ENCODE measurements at places on chromosomes 1 and 21.

- no peak for DNase-seq
Observed at GRCh38 chr1:84939151-84939550, 46.1 kb upstream of the LPAR3 start.

GRCh38 chr21:16589006-16589898, 859.5 kb downstream of the USP25 start:
- no peak for DNase-seq

DNA sequence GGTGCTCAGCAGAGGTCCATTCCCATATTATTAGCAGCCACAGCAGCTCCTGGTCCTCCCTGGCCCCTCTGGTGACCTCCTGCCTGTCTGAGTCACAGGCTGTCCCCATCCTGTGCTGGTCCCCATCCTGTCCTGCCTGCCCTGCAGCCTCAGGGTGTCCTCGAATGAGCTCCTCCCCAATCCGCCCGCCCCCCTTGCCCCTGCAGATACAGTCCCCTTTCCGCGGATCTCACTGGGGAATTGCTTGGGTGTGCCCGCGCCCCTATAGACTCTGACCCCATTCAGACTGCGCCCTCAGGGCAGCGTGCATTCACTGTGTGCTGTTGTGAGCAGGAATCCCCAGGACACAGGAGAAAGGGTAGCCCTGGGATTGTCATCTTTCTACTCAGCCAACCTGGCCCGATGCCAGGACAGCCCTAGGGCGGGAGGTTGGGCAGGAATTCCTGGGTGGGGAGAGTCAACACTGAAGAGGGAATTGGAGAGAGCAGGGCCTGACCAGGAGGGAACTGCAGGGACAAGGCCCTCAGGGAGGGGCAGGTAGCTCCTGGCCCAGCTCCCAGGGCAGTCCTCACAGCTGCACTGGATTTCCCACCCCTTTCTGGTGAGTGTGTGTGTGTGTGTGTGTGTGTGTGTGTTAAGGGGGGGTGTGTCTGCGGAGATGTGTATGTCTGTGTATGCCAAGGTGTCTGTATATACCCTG, 1.1 kb upstream of the GUCA2A start:
- DNase-seq: no peak

GRCh38 chr1:109985247-109986053, 885 bp downstream of the AHCYL1 start:
- no peak for DNase-seq

- no peak for DNase-seq
Observed at GRCh38 chr1:21200767-21201166, 24.1 kb upstream of the EIF4G3 start.

- DNase-seq: no peak
Observed at GRCh38 chr1:182145441-182145840, 83.9 kb upstream of the ZNF648 start.

DNA sequence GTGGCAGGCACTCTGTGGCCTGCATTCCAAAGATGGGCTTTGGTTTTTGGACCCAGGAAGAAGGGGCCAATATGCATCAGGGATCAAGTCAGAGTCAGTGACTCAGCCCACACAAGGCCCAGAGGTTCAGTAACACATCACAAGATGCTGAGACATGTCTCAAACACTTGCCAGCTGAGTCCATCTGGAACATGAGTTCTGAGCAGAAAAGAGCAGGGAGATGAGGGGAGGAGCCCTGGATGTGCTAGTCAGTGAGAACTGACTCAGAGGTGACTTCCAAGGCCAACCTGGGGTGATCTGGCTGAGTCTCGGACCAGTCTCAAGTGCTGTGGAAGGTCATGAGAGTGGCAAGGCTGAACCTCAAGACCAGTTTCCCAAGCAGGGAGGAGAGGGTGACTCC, 150.1 kb downstream of the CDC7 start:
- no peak for DNase-seq

Measured in activated effector memory CD4-positive, alpha-beta T cell treated with Interleukin-2 at 50 U/mL for 16 hours (primary cell).